Aorta (tissue), 5 donors: ENCODE measurements at places on chromosomes 1 and 21. TPM values are rescaled to one million over a fixed set of nuclear protein-coding genes. Genes with fewer than 3 reads are reported as not detected.
A peak's percentile ranks its signal among the peaks of the same experiment; 100 is the strongest.

Gene PTPN7
- total RNA-seq: 3.4 TPM

- no peak for DNase-seq
- no peaks in the 10 kb centered on the region for H3K4me1 ChIP-seq
- H3K27me3 ChIP-seq: no peaks in the 10 kb centered on the region
- H3K4me3 ChIP-seq: no peak overlapping the region
- no peaks in the 10 kb centered on the region for H3K36me3 ChIP-seq
- H3K27ac ChIP-seq: no peak overlapping the region
Measured at GRCh38 chr1:31095985-31096384, 30.5 kb upstream of the PUM1 start.

Gene LCE1C
- not detected for total RNA-seq

Gene FCAMR
- not detected for total RNA-seq

DNA sequence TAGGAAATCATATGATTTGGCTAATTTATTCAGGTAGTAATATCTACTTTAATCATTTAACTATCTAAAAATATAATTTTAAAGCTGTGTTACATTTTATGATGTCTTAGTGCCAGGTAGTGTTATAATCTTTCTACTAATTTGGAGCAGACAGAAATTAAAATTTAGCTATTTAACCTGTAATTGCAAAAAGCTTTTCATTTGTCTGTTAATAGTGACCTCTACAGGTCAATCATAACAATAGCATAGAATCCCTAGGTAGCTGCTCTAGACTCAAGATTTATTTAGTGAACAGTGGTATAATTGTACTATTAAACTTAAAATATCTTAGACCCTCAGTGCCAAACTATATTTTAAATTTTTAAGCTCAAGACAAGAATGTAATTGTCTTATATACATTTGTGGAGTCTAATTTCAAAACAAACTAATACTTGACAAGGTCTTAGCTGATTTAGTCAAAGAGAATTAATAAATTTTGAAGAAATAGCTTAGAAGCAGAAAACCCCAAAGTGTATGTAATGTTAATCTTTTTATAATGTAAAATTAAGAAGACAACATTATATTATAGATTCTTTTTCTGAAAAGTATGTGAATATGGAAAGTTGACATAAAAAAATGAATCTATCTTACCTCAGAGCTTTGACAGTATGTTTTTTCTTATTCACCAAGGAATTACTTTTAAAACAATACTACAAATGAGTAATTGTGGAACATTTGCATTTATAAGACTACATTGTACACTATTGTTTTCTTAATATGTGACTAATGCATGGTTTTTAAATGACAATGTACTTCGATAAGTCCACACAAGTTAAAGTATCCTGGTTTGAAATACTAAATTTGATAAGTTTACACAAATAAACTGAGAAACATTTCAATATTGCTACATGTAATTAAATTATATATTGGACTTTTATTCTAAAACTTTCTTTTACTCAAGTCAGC lies 64.1 kb upstream of the RNPC3 start:
- H3K27me3 ChIP-seq: no peaks in the 10 kb centered on the region
- no peak for DNase-seq

Gene CD1B
- total RNA-seq: not detected

Gene OR2M3
- total RNA-seq: not detected

DNA sequence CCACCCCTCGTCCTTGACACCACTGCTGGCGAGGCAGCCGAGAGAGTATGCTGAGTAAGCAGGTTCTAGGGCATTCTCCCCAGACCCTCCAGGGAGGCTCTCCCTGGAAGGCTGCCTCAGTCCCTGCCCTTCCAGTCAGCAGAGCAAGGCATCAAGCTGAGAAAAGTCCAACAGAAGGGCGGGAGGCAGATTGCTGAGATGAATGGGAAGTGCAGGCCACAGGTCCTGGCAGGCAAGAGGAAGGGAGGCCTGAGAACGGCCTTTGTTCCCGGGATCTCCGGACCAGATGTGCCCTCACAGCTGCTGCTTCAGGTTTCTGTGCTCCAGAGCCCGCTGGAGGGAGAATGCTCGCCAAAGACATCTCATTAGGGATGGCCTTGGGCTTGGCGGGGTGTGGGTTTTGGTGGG lies 270.0 kb upstream of the VAMP3 start:
- H3K27me3 ChIP-seq: no peaks in the 10 kb centered on the region
- no peaks in the 10 kb centered on the region for H3K4me1 ChIP-seq
- DNase-seq: no peak
- no peak overlapping the region for H3K27ac ChIP-seq
- no peaks in the 10 kb centered on the region for H3K36me3 ChIP-seq
- no peak overlapping the region for H3K4me3 ChIP-seq

GRCh38 chr1:3672971-3673361 lies 20.6 kb downstream of the TP73 start:
- H3K4me1 ChIP-seq: no peaks in the 10 kb centered on the region
- no peaks in the 10 kb centered on the region for H3K27me3 ChIP-seq
- peak; percentile 42 for DNase-seq
- H3K27ac ChIP-seq: no peak overlapping the region
- no peak overlapping the region for H3K4me3 ChIP-seq
- no peaks in the 10 kb centered on the region for H3K36me3 ChIP-seq

Gene LHX8
- total RNA-seq: not detected

Gene PLEKHA6
- total RNA-seq: 3.9 TPM
